ENCODE measurements at places on chromosomes 3 and 15.

DNA sequence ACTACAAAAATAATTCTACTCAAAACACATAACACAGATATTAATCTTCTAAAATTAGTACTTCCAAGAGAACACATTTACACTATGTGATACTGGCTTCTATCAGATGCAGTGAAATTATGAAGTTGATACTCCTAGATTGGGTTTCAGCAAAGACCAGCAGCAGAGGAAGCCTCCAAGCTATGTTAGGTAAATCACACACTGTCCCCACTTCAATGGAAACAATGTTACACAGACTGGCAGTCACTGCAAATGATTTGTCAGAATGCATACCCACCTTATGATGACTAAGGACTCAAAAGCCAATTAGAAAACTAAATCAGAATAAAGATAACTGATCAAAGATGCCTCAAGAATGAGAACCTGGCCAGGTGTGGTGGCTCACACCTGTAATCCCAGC is 90.1 kb upstream of the MYO5C start:
- no peak for DNase-seq

- no peak for DNase-seq
These were observed 615 bp downstream of the DHX30 start for GRCh38 chr3:47803480-47804025.

GRCh38 chr3:134896696-134897095 is 101.6 kb downstream of the EPHB1 start:
- no peak for DNase-seq

DNA sequence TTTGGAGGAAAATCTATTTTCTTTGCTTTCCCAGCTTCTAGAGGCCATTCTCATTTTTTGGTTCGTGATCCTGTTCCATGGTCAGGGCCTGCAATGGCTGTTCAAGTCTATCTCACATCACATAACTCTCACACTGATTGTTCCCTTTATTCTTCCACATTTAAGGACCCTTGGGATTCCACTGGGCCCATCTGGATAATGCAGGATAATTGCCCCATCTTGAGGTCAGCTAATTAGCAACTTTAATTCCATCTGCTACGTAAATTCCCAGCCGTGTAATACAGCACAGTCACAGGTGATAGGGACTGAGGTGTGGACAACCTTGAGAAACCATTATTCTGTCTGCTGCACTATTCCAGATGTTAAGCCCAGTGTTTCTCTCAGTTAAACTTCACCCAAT is 311.6 kb upstream of the CNTN4 start:
- DNase-seq = no peak

DNA sequence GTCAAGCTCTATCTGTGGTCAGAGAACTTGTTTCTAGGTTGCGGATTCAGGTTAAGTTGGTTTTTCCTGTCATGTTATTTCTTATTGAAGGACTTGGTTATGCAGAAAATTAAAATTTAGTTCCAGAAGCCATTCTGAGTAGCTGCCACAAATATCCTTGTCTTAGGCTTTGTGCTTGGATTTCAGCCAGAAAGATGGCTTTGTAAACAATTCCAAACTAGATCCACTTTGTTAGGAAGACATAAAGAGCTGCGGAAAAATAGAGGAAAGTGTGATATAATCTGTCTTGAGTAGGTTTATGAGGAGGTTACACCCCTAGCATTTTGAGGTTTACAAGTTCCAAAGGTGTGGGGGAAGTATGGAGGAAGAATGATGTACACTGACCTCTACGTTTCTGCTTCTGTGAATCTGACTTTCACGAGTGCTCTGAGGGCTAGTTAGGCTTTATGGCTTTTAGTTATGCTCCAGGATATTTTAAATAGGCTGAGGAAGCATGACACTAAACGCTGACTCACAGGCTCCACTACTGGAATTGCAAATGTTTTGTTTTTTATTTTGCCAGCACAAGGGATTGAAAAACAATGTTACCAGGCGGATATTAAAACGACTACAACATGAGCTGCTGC is 46.3 kb upstream of the UTS2B start:
- no peak for DNase-seq

- DNase-seq = peak; percentile 39
These were observed 394.5 kb upstream of the DPPA4 start for GRCh38 chr3:109731639-109732473.
